ENCODE measurements at places on chromosomes 11 and 22.
A peak's percentile ranks its signal among the peaks of the same experiment; 100 is the strongest.

DNA sequence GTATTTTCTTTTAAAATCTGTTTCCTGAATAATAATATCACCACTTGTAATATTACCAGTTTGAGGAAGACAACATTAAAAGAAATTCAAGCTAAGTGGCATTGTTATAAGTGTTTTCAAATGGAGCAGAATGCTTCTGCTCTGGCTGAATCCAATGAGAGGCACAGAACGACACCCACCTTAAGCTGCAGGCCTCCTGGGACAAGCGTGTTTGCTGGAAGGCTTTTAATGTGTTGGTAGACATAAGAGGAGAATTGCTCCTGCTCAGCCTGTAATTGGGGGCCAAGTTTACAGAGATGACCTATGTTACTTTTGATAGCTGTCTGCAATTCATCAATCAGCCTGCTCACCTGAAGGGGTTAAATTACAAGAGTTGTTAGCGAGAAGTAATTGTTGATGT lies 242.2 kb downstream of the DCDC1 start:
- DNase-seq: no peak

- DNase-seq: no peak
Observed at GRCh38 chr22:28480000-28480715, 199.5 kb downstream of the TTC28 start.

- no peak for DNase-seq
Observed at GRCh38 chr11:69492201-69492991, 10.9 kb downstream of the LINC01488 start.

DNA sequence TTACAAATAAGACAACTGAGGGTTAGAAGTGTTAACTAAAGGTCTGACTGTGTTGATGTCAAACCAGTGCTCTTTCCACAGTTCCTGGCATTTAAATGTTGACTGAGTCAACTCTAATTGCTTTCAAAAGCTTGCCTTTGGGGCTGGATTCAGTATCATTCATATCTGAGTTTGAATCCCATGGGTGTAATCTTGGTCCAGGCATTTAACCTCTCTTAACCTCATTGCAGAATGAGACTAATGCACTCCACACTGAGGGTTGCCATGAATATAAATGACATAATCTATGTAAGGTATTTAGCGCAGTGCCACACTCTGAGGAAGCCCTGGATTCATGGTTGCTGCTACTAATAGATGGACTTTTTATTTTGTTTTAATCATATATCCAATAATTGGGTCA lies 274.3 kb downstream of the DDX10 start:
- DNase-seq: no peak

- DNase-seq: no peak
Observed at GRCh38 chr11:101180481-101180880, 50.9 kb upstream of the PGR start.

DNA sequence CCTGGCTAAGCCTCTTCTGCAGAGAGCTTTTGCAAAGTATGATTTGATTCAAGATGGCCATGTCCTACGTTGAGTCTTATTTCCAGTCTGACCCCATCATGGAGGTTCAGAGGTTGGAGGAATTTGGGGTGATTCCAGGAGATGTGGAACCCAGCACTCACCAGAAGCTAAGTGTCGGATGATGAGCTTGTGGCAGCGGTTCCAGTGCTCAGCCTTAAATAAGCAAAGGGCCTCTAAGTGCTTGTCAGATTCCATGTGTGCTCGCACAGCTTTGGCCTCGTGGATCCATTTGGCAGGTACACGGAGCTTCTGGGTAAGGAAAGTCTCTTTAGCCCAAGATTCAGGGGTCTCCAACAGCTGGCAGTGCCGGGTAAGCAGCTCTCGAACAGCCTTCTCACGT lies 11.9 kb upstream of the CHRNA10 start:
- no peak for DNase-seq

- DNase-seq: peak; percentile 25
Observed at GRCh38 chr11:73177380-73177777, 35.3 kb upstream of the FCHSD2 start.

GRCh38 chr11:134207538-134208239 lies 16.1 kb downstream of the NCAPD3 start:
- DNase-seq: no peak

- DNase-seq: no peak
Observed at GRCh38 chr11:102147015-102147414, 36.8 kb downstream of the YAP1 start.

DNA sequence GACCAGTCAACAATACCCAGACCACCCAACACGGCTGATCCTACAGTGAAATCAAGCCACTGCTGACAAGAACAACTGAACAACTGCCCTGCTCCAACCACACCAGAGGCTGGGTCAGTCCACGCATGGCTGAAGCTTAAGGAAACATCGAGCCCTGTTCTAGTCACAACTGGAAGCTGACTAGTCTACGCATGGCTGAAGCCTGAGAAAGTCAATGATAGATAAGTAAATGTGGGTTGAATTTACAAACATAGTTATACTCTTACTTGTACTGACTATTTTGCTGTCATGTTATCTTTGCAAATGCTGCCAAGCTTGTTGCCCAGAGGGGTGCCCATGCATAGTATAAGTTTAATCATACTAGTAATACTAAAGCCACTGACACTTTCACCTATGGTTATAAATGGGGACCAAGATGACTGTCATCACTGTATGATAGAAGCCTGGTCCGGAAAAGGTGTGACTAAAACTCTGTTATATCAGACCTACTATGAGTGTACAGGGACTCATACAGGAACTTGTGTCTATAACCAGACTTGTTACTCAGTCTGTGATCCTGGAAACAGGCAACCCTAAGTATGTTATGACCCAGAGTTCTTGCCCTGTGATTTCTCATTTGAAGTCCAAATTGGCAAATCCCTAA lies 43.4 kb upstream of the GLYAT start:
- DNase-seq: no peak

- no peak for DNase-seq
Observed at GRCh38 chr11:12420040-12420439, 42.7 kb downstream of the PARVA start.

- DNase-seq: peak; percentile 52
Observed at GRCh38 chr22:41048791-41049717, 43.3 kb upstream of the EP300 start.

DNA sequence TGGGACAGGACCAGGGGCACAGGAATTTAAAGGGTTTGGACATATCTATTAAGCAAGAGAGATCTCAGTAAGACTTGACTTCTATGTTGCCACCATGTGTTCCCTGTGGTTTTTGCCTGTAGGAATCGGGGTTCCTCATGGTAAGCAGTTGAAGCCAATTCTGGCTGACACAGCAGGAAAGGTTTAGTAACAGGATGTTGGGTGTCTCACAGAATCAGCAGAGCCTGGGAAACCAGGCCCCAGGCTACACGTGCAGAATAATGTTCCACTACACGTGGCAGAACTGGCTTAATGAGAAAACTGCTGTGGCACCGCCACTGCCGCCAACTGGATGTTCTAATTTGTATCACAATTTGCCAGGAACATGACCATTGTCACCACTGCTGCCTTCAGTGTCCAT lies 264.6 kb upstream of the PLET1 start:
- peak; percentile 73 for DNase-seq

DNA sequence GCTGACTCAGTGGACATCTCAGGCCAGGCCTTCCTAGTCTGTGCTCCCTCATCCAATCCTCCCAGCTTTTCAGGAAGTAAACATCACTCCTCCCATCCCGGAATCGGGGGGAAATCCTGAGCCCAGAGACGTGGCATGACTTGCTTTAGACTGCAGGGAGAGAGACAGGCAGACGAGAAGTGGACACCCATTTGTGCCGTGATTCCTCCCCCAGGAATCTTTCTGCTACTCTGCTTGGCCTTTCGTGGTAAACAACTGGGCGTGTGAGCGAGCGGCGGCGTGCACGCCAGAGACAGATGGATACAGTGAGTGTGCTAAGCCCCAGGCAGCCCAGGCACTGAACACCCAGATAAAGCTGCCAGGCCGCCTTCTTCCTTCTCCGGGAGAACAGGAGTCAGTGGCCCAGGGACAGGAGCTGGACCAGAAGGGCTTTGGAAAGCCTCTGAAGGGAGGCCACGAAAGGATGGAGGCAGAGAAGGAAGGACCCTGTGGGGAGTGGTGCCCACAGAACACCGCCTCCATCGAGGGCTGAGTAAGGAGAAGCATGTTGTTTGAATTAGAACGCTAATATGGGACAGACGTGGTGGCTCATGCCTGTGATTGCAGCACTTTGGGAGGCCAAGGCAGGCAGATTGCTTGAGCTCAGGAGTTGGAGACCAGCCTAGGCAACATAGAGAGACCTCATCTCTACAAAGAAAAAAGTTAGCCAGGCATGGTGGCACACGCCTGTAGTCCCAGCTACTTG lies 53.0 kb upstream of the PRR5 start:
- peak; percentile 92 for DNase-seq

GRCh38 chr11:9662273-9662672 lies 1.6 kb upstream of the SWAP70 start:
- DNase-seq: no peak

DNA sequence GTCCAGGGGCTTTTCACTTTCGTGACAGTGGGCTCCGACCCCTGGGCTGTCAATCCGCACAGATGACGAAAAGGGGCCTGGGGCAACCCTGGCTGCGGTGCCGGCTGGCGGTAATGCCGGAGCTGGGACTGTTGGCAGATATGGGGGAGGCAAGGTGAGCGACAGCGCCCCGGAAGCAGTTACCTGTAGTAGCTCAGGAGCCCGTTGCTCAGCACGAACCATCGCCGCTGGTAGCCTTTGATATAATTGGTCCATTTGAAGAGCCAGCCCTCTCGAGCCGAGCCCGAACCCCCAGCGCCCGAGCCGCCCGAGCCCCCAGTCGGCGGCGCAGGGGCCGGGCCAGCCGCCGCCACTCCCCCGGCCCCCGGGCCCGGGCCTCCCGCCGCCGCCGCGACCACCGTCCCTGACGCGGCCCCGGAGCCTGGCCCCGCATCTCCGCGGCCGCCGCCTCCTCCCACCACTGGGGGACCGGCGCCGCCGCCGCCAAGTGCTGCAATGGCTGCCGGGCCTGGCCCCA lies 396 bp downstream of the OSBP start:
- DNase-seq: no peak

DNA sequence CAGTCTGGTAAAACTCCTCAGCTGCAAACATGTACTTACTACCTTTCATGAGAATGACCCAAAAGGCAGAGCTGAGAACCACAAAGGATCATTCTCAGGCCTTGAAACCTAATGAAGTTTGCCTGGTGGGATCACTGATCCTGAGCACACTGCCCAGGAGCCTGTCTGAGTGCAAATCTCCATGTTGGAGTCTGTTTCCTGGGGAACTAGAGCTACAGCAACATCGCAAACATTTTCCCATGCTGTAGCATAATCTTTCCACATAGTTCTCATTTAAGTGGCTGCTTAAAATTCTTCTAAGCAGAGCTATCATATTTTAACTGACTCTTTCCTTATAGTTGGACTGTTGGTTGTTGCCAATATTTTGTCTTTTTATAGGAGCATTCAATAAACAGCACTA lies 58.5 kb downstream of the GUCY1A2 start:
- no peak for DNase-seq

DNA sequence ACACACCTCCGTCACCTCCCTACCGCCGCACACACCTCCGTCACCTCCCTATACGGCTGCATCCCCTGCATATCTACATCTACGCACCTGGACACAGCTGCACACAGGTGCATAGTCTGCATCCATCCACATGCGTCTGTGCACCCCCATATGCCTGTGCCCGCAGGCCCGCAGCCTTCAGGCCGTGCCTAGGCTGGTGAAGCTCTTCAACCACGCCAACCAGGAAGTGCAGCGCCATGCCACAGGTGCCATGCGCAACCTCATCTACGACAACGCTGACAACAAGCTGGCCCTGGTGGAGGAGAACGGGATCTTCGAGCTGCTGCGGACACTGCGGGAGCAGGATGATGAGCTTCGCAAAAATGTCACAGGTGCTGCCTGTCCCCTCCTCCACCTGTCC lies 4.8 kb downstream of the PKP3 start:
- no peak for DNase-seq

DNA sequence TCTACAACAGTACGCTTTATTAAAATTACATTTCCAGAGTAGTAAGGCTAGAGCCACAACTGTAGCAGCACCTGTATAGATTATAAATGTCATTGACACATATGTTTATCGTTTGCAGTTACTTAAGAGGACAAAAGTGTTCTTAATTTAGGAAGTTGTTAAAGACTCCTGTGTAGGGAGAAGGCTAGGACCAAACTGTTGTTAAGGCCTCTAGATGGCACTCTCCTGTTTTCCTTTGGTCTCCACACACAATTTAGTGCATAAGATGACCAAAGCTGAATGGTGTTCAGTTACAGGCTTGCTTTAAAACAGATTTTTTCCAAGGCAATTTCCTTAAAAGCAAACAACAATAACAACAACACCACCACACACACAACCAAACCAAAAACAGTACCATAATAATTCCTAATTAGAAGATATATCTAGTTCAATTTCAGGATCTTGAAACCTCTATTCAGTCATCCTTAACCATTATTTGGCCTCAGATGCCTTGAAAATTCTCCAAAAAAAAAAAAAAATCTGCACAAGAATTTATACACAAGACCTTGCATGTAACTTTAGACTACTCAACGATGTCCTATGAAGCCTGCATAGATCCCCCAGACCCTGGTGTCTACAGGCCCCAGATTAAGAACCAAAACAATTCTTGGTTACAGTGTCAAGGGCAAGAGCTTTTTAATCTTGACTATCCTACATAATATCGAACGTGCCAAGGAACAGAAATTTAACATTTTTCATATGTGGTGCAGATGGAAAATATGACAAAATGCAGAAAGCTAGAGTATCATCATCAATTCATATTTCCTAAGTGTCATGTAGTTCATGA lies 42.6 kb upstream of the APOA1 start:
- peak; percentile 77 for DNase-seq

Data from fibroblast of gingiva (primary cell).